ENCODE measurements at places on chromosomes 5 and 9. TPM values are rescaled to one million over a fixed set of nuclear protein-coding genes. Genes with fewer than 3 reads are reported as not detected.
A peak's percentile ranks its signal among the peaks of the same experiment; 100 is the strongest.

Gene AJM1
- total RNA-seq: 6.4 TPM

Gene FLT4
- 4.4 TPM for total RNA-seq

GRCh38 chr5:77849308-77849900 lies 73.3 kb upstream of the TBCA start:
- no peaks in the 10 kb centered on the region for H3K36me3 ChIP-seq
- H3K27me3 ChIP-seq: peaks cover 44% of the 10 kb centered on the region
- no peak for DNase-seq
- no peak overlapping the region for H3K4me3 ChIP-seq
- H3K27ac ChIP-seq: no peak overlapping the region
- peaks cover 16% of the 10 kb centered on the region for H3K4me1 ChIP-seq

GRCh38 chr9:98856982-98857381 lies 49.5 kb downstream of the GALNT12 start:
- DNase-seq: no peak
- H3K27me3 ChIP-seq: peaks cover 7% of the 10 kb centered on the region
- H3K4me1 ChIP-seq: peaks cover 1% of the 10 kb centered on the region
- no peaks in the 10 kb centered on the region for H3K36me3 ChIP-seq
- H3K27ac ChIP-seq: no peak overlapping the region
- H3K4me3 ChIP-seq: no peak overlapping the region

GRCh38 chr5:25950681-25951080 lies 1087.7 kb downstream of the CDH9 start:
- H3K4me1 ChIP-seq: no peaks in the 10 kb centered on the region
- no peak for DNase-seq
- H3K27ac ChIP-seq: no peak overlapping the region
- H3K27me3 ChIP-seq: no peaks in the 10 kb centered on the region

DNA sequence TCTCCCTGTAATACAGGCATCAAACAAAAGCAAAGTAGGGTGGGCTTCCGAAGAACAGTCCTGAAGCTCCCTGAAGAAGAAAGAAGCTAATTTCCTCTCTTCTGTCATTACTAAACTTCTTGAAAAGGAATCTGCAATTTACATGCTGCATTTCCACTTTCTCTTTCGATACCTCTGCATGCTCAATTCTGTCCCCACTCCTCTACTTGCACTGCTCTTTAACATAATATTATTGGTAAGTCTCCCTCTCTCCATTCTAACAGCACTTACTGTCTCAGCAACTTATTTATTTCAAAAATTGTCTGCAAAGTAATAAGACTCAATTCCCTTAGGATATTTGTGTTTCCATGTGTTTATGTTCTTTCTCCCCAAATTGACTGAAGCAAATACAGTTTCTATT lies 3.9 kb upstream of the PLPP1 start:
- peak overlapping the region; percentile 75 for H3K27ac ChIP-seq
- H3K4me1 ChIP-seq: peaks cover 45% of the 10 kb centered on the region
- peak overlapping the region; percentile 37 for H3K4me3 ChIP-seq
- H3K36me3 ChIP-seq: no peaks in the 10 kb centered on the region
- DNase-seq: no peak
- H3K27me3 ChIP-seq: no peaks in the 10 kb centered on the region
